ENCODE measurements at places on chromosomes 3 and 15. TPM values are rescaled to one million over a fixed set of nuclear protein-coding genes. Genes with fewer than 3 reads are reported as not detected.

GRCh38 chr3:191380001-191380400 is 49.7 kb upstream of the UTS2B start:
- no peak for DNase-seq

DNA sequence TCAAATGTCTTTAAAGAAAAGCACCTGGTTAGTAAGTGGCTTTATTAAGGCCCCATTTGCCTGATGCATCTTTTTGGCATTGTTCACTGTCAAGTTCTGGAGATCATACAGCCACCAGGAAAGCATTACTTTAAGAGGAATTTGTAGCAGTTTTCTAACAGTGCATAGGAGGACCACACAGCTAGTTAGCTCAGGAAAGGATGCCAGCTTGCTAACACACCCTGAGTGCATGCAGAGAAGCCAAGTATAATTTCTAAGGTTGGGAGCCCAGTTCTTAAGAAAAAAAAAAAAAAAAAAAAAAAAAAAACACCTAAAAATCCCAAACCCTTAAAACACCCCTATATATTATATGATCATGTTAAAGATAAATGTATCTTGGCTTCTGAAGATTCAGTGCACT is 102.0 kb upstream of the FEZF2 start:
- DNase-seq, result no peak

GLDN gene
- polyA plus RNA-seq, result 0.20 TPM

DNA sequence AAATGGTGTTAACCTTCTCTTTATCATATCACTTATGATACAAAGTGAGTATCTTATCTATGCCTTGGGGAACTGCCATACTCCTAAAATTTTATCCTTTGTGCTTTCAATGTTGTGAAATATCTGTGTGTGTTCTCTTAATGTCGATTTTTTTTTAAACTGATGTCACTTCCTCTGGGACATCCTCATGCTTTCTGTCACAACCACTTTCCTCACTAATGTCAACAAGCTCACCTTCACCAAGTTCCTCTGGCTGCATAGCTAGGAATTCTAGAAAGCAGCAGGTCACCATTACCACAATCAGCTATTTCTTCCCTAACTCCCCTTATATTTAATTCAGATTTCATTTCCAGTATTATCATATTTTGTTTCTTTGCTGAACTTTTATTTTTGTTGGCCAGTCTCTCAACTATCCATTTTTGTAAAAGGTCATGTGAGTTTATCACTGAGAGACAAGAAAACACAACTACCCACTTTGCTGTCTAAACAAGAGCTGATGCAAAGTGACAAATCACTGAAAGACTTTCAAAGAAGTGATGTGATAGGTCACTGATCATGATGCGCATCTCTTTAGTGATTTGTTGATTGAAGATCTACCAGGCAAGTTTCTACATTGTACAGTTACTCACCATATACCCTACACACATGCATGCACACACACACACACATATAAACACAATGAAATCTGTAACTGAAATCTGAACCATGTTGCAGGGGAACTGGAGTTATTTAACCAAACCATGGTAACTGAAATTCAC is 369.0 kb downstream of the ULK4 start:
- no peak for DNase-seq

DNA sequence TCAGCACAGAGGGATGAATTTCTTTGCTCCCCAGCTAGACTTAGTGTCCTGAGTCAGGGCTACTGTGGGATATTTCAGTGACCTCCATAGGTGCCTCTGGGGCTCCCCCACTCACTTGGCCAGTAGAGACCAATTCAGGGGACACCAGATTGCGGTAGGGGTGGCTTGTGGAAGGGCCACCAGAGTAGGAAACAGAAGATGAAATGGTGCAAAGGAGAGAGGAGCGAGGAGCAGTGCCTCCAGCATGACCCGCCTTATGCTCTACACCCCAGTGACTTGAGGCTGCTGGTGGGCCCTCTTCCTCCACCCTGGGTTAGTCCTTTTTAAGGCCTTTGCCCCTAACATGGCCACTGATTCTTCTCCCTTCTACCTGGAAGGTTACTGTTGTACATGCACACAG is 2.5 kb downstream of the AEN start:
- no peak for DNase-seq

- DNase-seq, result no peak
Measured at GRCh38 chr3:14170531-14171159, 7.8 kb downstream of the XPC start.

DNA sequence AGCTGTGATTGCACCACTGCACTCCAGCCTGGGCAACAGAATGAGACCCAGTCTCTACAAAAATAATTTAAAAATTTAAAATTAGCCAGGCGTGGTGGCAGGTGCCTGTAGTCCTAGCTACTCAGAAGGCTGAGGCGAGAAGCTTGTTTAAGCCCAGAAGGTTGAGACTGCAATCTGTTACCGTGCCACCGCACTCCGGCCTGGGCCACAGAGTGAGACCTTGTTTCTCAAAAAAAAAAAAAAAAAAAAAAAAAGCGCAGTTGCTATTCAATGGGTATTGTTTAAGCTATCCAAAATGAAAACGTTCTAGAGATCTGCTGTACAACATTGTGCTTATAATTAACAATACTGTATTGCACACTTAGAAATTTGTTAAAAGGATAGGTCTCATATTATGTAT is 24.0 kb downstream of the ZNF148 start:
- no peak for DNase-seq

DNA sequence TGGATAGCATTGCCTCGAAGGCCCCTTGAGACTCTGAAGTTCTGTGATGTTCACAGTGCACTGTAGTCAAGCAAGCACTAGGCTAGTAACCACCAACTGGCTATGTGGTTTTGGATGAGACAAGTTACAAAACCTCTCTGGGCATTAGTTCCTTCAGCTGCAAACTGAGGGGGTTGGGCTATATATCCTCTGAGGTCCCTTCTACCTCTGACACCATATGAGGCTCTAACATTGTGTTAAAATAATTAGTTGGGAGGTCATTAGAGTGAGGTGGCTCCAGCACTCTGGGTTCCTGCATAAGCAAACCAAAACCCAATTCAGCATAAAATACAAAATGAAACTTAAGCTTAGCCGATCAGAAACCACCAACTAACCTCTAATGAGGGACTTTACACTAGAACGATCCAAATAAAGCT is 209.5 kb upstream of the LRRN1 start:
- DNase-seq, result no peak

DNA sequence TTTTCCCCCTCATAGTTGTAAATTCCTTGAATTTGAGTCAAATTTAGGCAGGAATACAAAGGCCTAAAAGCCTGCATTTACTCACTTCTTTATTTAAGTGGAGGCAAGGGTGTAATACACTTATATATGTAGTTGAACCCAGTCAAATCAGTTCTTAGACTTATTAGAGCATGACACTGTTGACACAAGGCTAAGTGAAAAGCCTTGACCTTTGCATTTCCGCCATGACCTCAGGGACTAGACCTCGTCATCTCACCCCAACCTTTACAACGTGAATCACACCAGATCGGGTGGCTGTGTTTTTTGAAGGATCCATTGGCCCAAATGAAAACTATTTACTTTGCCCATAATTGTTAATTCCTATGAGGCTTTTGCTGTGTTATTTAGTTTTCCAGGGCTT is 774.4 kb downstream of the ROBO1 start:
- no peak for DNase-seq

DNA sequence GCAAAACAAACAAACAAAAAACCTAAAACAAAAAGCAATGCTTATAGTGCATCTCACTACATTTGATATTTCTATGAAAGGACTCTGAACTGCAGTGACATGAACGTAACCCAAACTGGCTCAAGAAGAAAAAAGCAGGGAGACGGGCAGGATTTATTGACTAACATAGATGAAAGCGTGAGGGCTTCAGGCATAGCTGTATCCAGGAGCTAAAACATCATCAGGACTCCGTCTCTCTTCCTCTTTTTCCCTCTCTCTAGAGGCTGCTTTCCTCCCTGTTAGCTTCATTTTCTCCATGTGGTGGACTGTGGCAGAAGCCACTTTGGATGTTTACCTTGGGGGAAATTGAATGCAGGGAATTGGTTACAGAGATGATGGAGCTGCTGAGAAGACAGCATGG is 418.2 kb upstream of the PROK2 start:
- DNase-seq, result no peak

GRCh38 chr15:81357180-81357686 is 16.8 kb downstream of the TMC3 start:
- DNase-seq, result no peak

HACD2 gene
- polyA plus RNA-seq, result 35.5 TPM

DNA sequence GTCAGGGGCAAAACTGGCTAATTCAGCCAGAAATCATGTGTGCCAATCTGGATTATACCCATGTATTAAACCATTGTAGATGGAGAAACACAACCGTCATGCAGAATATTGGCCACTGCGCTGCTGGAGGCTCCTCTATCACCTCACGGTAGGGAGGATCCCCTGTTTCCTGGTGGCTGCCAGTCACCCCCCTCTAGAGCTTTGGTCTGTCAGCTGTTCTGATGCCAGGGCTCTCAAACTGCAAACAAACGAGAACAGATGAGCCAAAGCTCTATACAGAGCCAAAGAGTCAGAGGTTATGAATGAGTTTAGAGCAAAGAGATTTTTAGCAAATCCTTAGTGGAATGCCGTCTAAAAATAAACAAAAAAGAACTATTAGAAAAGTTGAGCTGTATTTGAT is 62.5 kb downstream of the IL20RB start:
- DNase-seq, result no peak

GASK1A gene
- polyA plus RNA-seq, result 2.9 TPM

GRCh38 chr3:108024146-108024850 is 66.5 kb downstream of the CD47 start:
- DNase-seq, result no peak

SPATA12 gene
- polyA plus RNA-seq, result not detected

CADPS gene
- 3.3 TPM for polyA plus RNA-seq

GOLGA8T gene
- not detected for polyA plus RNA-seq

DNA sequence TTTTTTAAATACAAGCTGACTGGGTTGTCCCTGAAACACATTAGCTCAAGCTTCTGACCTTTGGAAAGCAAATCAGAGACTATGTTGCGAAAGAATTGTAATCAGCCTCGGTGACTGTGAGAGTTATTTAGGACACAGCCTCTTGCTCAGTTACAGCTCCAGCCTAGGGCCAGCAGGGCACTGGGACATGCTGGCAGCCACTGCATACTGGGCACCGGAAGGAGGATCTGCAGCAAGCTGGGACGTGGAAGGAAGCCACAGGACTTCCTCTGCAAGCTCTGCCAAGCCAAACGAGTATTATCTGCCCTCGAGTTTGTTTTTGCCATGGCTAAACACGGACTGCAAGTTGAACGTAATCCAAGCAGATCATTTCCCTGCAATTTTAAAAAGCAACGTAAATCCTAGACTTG is 24.4 kb upstream of the COPG1 start:
- DNase-seq, result peak; percentile 78

- no peak for DNase-seq
Measured at GRCh38 chr15:62280625-62281024, 115.5 kb upstream of the C2CD4B start.

- no peak for DNase-seq
Measured at GRCh38 chr15:74235962-74236361, at the start of gene CCDC33. TSS of gene CCDC33 (plus strand) at chr15:74236326. CDS start at chr15:74236720, 394 bp downstream.

DNA sequence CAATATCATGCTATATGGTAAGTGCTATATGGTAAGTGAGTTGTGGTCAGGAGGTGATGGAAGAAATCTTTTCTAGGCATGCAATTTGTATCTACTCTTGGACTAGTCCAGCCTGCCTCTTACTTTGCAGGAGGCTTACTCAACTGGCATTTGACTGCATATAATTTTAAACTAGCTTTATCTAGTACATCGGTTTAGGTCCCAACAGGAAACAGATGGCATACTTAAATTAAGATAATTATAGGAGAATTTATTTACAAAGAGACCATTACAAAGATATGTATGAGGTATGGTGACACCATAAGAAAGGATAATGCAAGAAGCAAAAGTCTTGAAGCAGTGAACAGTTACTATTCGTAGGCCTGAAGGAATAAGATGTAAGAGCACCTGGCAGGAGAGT is 7.8 kb downstream of the SLC28A2 start:
- no peak for DNase-seq

GRCh38 chr15:96462768-96463750 is 132.6 kb downstream of the NR2F2 start:
- DNase-seq, result no peak

DNA sequence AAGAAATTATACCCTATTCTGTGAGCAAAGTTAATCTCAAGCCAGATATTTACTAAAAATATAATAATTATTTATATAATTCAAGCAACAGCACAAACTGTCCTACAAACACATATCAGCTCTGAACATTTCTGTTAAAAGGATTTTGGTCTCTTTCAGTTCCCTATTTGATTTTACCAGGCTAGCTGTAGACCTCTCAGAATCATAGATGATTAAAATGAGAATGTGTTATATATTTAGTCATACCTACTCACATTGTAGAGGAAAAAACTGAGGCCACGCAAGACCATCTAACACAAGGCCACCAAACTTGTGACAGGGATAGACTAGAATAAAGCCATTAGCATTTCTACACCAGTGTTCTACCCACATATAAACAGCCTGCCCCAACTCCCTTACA is 28.5 kb downstream of the ACKR4 start:
- DNase-seq, result no peak

- no peak for DNase-seq
Measured at GRCh38 chr3:196517162-196517800, 2.1 kb upstream of the SMCO1 start.

GRCh38 chr15:73968461-73968860 is 23.6 kb downstream of the STOML1 start:
- no peak for DNase-seq

MST1R gene
- polyA plus RNA-seq, result 9.2 TPM

GRCh38 chr3:9122732-9123364 is 126.6 kb downstream of the SRGAP3 start:
- no peak for DNase-seq

DNA sequence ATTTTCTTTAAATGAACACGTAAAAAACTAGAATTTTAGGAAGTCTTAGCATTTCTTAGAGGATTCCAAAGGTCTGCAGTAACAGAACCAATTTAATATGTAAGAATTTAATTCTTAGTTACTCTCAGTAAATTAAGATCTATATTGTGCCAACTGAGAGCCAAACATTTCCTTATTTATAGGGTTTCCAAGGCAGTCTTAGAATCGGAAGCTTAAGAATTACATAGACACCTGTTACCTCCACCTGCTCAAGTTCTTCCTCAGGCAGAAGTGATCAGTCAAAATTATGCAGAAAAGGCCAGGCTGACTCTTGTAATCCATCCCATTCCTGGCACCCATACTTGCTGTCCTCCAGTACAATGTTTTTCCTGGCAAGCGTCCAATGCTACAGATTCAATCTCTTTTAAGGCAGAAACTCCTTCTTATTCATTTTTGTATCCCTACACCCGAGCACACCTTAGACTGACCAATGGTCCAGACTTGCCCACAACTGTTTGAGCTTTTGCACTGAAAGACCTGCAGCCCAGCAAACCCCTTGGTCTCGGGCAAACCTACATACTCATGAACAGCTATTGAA is 64.3 kb downstream of the NCEH1 start:
- DNase-seq, result no peak

Data from right lung (tissue), 10 donors.